Hematopoietic multipotent progenitor cell (in vitro differentiated cells): ENCODE measurements at places on chromosomes 1 and 21.
A peak's percentile ranks its signal among the peaks of the same experiment; 100 is the strongest.

GRCh38 chr1:159084152-159084551, 7.6 kb upstream of the AIM2 start:
- no peak for DNase-seq

DNA sequence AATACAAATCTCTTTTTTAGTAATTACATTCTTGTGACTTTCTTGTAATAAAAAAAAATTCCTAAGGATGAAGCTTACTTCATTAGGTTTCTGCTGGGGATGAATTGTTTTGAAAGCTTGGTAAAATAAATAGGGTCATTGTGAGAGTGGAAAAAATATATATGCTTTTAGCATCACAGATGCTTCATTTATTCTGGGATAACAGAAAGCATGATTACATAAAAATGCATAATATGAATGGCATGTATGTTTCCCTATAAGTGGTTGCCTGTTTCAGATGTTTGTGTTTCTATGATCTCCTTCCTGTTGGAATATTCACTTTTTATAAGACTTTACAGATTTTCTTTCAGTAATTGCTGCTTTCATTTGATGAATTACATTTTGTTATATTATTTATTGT, 42.3 kb downstream of the HMCN1 start:
- DNase-seq: no peak

DNA sequence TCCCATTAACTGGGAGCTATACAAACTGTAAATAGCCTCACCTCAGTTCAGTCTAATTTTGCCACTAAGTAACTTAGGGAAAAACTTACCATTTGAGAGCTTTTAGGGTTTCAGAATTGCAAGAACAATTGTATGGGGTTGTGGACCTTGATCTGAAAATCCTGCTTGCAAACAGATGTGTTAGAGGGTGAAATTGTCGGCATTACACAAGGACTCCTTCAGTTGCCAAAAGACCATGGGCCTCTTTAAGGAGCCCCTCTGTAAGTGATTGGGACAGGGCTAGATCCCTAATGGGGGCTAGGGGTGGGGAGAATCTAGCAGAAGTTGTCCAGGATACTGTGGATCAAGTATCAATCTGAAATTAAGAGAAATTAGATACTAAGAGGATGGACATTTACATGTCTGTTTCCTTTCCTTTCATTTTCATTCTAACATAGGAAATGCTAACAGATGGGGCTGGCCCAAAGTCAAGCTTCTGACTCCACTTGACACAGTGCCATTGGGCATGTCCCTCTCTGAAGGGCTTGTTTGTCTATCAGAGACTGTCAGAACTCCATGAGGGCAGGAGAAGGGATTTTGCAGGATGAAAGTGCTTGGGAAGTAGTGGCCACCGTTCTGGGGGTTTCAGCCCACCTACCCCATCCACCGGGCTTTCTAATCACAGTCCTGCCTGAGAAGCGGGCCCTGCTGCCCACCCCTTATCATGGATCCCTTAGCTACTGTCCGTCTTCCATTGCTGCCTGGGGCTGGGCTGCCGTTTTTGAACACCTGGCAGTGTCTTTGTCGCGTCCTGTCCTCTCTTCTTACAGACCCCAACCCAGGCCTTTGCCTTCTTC, 54.7 kb downstream of the STUM start:
- no peak for DNase-seq

DNA sequence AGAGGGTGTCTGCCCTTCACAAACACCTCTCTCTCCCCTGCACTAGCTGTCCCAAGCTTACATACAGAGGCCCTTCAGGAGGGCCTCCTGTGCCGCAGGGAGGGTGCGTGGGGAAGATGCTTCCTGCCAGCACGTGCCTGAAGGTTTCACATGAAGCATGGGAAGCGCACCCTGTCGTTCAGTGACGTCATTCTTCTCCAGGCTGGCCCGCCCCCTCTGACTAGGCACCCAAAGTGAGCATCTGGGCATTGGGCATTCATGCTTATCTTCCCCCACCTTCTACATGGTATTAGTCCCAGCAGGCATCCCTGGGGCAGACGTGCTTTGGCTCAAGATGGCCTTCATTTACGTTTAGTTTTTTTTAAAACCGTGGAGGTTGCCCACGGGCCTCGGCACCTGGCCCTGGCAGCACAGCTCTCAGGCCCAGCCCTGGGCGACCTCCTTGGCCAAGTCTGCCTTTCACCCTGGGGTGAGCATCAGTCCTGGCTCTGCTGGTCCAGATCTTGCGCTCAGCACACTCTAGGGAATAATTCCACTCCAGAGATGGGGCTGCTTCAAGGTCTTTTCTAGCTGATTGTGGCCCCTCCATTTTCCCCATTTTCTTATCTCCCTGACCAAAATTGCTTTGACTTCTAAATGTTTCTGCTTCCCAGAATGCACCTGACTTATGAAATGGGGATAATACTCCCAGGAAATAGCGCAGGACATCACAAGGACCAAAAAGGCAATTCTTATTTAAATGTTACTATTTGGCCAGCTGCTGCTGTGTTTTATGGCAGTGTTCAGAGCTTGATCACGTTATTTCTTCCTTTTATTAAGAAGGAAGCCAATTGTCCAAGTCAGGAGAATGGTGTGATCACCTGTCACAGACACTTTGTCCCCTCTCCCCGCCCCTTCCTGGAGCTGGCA, 6.1 kb downstream of the NPPA start:
- no peak for DNase-seq

GRCh38 chr1:220077887-220078286, 11.7 kb downstream of the BPNT1 start:
- no peak for DNase-seq

GRCh38 chr1:18482721-18483425, 2.1 kb downstream of the KLHDC7A start:
- no peak for DNase-seq

- no peak for DNase-seq
Measured at GRCh38 chr1:234616644-234617043, 6.7 kb upstream of the IRF2BP2 start.

GRCh38 chr1:204507317-204508105, 8.7 kb upstream of the MDM4 start:
- DNase-seq: no peak

DNA sequence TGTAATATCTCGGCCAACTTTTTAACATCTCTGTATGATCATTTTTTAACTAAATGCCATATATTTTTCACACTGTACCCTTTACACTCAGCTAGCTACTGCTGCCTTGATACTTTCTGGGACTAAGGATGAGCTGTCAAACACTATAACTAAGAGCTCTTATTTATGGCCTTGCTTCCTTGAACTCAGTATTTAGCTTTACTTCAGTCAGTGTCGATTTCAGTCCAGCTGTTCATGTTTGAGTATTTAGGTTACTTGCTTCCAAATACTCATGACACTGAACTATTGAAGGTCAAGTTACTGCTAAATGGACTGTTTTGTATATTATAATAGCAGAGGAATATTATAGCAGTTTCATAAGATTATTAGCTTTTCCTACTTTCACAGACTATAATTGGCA, 25.9 kb upstream of the USP25 start:
- no peak for DNase-seq

GRCh38 chr1:38891753-38892152, 10.4 kb upstream of the GJA9 start:
- no peak for DNase-seq

DNA sequence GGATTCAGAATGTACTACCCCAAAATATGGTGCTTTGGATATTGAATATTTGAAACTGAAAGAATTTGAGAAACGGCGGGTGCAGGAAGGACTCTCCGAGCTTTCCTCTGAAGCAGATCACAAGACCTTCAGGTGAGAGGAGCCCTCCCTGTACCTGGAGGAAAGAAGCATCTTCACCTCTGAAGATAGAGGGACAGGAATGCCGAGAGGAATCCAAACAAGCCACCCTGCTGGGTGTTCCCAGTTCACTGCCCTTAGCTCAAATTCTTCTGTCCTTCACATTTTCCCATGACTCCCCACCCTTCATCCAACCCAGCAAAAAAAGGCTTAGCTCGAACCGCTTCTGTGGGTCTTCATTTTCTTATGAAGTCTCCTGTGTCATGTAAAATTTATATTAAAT, 18.2 kb upstream of the PADI2 start:
- DNase-seq: no peak

DNA sequence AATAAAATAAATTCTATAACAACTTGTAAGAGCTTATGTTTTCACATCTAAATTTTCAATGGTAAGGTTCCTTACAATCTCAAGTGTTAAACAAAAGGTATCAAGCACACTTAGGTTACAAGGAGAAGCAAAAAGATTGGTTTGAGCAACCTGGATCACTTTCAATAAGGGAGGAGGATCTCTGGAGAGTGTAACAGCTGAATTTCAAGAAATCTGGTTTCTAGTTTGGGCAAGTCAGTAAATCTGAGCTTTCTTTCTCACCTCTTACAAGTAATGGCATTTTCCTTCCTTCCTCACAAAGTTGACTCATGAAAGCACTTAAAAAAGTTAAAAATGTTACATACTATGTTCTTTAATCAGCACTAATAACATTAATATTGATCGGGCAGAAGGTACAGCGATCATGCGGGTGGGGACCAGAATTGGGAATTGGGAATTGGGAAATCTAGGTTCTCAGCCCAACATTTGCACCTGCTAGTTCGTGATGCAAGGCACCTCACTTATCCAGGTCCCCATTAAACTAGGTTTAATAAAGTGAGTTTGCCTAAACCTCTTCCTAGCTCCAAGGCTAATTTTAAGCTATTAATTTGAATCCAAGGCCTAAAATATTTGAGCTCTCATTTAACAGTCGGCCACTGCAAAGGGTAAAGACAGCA, 3.1 kb downstream of the NUCKS1 start:
- no peak for DNase-seq

DNA sequence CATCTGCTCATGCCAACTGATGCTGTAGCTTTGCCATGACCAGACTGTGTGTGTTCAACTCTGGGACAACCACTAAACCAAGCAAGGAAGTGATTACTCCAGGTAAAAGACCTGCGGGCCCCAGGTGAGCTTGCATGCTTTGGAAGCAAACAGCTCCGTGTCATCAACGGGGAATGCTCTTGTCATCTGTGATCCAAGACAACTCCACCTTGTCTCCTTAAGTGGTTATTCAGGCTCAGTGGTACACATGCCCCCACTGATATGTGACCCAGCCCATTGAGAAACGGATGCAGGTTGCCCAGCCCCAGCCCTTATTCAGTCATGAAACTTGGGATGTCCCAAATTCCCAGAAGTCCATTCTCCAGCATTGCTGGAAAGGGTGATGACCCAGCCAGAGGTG, 89.0 kb downstream of the TIAM1 start:
- DNase-seq: no peak

GRCh38 chr1:175734642-175735041, 8.8 kb downstream of the TNR start:
- no peak for DNase-seq

- DNase-seq: peak; percentile 55
Measured at GRCh38 chr1:11650331-11650991, 3.8 kb downstream of the FBXO2 start.

- DNase-seq: no peak
Measured at GRCh38 chr1:36154765-36155407, 1.1 kb upstream of the MAP7D1 start.

- no peak for DNase-seq
Measured at GRCh38 chr1:167949785-167950184, 12.9 kb upstream of the MPC2 start.

DNA sequence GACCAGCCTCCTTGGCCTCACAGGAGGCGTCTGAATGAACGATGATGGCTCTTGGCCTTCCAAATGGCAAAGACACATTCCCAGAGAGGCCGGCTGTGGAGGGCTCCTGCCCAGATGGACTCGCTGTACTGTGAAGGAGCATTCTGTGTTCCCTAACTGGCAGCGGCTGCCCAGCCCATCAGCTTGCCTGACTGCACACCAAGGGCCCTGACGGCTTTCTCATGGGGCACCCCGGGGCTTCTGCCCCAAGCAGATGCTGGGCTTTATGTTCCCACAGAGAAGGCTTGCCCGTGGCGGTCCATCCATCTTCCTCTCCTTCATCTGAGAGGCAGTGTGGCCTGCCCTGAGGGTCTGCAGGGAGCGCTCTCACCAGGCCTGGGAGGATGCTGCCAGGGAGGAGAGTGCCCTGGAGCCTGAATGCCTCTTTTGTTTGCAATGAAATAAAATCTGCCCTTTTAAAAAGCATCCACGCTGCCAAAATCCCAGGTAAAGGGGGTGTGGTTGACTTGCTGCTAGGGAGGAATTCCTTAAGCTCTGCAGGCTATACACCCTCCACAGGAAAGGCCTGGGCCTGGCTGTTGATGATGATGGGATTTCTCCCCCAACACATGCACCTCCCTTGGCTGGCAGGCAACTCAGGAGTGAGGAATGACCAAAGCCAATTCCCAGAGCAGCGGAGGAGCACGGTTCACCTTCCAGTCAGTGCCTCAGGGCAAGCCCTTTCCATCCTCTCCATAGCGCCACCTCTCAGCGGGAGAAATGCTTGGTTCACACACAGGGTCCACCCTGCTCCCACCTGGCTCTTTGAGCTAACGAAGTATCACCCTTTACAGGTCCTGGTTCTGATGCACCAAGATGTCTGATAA, 84.6 kb upstream of the SSX2IP start:
- no peak for DNase-seq

- DNase-seq: no peak
Measured at GRCh38 chr1:28392027-28392652, 22.6 kb downstream of the PHACTR4 start.

DNA sequence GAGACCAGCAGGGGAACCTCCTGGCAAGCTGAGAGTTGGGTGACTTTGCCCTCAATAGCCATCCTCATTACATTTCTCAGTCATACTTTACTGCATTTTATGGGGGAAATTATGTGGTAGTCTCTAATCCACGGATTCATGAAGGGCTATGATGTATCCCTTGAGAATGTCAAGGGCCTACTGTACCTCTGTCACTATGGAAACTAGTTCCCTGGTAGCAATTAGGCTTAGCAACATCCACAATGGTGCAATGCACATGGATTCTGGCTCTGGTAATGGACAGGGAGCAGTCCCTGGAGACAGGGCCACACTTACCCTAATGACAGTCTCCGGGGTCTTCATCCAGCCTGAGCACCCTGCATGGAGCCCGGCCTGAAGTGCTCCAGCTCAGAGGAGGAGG, 26.5 kb downstream of the LRRN2 start:
- DNase-seq: no peak

DNA sequence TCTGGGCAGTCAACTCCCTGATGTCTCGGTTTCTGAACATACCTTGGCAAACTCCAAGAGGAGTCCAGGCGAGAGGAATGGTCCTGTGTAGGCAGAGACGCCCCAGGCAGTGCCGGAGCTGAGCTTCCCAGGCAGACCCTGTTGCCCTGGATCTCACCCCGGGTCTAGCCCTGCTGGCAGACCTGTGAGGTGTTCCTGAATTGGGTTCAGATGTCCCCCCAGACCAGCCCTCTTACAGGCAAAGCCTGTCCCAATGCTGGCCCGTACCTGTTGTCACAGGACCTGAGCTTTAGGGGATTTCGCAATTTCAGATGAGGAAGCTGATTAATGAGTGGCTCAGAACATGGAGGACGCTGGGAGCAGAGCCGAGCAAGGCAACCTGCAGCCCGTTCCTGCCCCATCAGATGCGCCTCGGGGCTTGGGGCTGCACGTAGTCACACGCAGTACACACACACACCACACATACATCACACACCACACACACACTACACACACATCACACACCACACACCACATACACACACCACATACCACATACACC, 38.5 kb upstream of the PDE9A start:
- peak; percentile 43 for DNase-seq
